ENCODE measurements at places on chromosomes 1 and 21.
A peak's percentile ranks its signal among the peaks of the same experiment; 100 is the strongest.

- no peak for DNase-seq
These were observed 125.8 kb downstream of the NTMT2 start for GRCh38 chr1:170271430-170272161.

DNA sequence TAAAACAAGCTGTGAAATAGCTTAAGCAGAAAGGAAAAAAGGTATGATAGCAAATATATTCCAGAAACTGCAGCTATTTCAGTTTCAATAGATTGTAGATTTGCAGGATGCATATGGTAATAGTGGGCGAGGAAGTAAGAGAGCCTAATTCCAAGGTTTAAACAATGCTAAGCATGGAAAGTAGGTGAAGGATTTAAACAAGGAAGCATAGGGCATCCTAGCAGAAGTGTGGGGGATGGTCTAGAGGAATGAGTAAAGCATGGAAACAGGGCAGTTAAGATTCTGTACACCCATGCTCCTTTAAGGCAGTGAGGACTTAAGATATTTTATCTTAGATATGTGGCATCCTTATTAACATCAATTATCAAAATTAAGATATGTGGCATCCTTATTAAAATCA is 2.6 kb downstream of the IVNS1ABP start:
- DNase-seq = no peak

DNA sequence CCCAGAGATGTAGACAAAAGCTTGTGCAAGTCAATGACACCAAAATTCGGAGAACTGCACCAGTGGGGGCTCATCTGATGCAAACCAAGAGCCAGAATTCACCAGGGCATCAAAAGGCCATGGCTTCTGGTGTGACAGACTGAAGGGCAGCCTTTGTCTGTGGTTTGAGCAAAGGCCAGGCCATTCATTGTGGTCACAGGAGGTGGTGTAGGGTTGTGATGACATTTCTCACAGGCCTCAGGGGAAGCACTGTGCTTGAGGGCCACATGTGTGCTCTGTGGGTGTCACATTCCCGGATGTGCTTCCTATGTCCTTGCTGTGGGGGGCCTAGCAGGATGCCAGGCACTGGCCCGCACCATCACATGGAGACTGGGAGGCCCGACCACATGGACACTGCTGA is 22.5 kb upstream of the KCNE1 start:
- DNase-seq = peak; percentile 46

GRCh38 chr1:151825204-151825603 is 6.4 kb downstream of the RORC start:
- no peak for DNase-seq

DNA sequence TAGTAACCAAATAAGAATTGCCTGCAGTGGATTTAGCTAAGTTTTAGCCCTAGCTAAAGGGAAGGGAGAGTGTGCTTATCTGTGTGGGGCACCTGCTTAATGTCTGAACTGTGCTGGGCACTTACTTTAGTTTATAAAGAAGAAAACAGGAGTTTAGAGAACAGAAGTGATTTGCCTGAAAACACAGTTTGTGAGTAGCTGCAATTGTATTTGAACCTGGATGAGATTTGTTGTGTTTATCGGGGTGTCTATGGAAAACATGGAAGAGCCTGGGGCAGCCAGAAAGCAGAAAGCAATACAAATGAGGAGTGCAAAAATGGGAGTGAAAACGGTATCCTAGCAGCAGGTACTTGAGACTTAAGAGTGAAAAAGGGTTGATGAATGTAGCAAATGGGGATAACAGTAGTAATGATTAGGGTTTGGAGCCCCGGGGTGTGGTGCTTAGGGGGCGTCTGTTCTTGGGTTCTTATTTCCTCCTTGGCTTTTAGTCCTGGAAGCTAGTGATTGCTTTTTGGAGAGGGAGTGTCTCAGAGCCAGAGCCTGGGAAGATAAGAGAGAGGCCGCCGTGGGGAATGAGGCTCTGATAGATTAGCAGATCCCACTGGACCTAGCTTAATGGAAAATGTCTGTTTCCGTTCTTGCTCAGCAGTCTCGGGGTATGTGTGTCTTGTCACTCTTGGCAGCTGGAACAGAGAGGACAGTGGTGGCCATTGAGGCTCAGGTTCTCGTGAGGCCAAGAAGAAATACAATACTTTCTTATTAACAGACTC is 5.6 kb downstream of the PRCC start:
- no peak for DNase-seq

DNA sequence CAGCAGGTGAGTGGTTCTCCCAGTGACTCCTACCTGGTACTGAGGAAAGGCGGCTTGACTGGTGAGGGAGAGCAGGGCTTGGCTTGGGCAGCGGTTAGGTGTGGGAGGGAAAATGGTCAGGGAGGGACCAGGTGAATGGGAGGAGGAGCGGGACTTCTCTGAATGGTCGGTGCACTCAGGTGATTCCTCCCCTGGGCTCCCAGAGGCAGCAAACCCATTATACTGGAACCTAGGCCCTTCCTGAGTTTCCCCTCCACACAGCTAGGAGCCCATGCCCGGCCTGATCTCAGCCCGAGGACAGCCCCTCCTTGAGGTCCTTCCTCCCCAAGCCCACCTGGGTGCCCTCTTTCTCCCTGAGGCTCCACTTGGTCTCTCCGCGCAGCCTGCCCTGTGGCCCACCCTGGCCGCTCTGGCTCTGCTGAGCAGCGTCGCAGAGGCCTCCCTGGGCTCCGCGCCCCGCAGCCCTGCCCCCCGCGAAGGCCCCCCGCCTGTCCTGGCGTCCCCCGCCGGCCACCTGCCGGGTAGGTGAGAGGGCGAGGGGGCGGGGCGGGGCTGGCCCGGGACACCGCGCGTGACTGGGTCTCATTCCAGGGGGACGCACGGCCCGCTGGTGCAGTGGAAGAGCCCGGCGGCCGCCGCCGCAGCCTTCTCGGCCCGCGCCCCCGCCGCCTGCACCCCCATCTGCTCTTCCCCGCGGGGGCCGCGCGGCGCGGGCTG is 2.3 kb downstream of the ARTN start:
- no peak for DNase-seq

- no peak for DNase-seq
These were observed 319.1 kb upstream of the SGIP1 start for GRCh38 chr1:66214901-66215300.

DNA sequence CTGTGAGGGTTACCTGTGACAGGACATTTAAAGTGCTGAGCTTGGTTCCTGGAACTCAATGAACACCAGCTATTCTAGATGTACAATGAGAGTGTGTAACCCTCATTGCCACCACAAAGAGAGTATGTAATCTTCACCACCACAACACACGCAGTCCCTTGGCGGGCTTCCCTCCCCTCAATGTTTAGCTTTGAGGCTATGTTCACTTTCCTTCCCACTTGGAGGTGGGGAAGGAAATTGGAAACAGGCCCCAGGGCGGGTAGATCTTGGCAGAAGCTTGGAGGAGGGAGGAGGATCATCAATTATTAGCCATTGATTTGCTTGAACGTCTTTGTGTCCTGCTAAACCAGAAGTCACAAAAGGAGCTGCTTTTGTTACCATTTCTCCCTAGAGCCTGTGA is 8.3 kb upstream of the COL16A1 start:
- peak; percentile 85 for DNase-seq

DNA sequence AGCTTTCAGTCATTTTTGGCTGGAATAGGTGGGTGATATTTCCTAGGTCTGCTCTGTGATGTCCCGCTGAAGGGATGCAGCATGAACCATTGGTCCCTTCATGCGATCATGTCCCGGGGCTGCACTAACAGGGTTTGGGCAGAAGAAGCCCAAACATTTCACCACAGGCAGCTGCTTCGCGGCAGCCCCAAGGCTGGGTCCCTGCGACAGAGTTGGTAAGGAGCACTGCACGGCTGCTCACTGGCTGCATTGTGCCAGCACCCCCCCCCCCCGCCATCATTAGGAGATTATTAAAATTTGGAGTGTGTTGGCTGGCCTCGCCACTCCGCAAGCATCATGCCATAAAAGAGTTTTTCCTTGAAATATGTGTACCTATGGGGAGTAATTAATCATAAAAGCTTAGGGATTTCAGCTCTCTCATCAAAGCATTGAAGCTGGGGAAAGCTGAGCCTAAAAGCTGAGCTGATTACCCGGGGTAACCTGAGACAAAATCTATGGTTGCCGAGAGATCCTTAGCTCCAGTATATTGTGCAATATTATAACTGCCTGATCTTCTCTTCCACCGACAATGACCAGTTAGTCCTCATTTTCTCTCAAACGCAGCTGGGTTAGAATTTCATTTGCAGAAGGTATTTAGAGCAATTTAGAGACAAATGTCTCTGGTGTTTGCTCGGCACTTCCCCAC is 62.5 kb downstream of the PEX14 start:
- no peak for DNase-seq

DNA sequence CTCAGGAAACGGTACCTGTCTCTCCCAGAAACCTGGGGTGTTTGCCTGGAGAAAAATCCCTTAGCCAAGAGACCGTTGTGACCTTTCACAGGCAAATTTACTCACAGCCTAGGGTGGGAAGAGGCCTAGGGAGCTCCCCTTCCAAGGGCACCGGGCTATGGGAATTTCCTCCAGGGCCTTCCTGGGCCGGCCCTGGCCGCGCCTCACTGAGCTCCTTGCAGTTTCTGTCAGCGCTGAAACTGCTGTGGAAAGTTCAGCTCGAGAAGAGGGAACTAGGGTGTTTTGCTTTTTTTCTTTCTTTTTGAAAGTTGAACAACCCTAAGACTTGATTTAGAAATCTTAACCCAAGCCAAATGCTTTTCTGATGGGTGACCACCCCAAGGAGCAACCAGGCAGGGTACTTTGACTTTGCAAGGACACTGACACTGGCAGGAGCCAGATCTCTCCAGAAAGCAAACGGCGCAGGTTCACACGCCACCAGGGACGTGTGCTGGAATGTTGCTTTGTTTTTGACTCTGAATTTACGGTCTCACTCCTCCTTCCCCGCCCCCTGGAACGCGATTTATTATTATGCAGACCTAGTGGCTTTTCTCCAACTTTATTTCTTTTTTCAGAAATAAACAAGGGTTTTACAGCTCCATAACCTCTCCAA is 229.6 kb upstream of the JUN start:
- peak; percentile 26 for DNase-seq

DNA sequence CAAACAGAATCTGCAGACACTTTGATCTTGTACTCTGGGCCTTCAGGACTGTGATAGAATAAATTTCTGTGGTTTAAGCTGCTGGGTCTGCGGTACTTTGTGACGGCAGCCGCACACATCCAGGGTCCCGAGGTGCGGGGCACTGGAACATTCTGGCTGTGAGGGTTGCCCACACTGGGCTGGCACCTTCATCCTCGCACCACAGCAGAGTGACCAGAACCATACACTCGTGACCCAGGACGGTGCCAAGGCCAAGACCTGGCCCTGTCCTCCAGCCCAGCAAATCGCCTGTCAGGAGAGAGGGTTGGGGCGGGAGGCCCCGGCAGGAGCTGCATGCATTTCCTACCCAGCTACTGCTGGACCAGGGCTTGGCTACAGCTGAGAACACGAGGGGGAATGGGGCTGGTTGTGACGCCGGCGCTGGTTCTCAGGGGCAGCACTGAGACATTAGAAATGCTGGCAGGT is 2.6 kb upstream of the FTCD start:
- no peak for DNase-seq

DNA sequence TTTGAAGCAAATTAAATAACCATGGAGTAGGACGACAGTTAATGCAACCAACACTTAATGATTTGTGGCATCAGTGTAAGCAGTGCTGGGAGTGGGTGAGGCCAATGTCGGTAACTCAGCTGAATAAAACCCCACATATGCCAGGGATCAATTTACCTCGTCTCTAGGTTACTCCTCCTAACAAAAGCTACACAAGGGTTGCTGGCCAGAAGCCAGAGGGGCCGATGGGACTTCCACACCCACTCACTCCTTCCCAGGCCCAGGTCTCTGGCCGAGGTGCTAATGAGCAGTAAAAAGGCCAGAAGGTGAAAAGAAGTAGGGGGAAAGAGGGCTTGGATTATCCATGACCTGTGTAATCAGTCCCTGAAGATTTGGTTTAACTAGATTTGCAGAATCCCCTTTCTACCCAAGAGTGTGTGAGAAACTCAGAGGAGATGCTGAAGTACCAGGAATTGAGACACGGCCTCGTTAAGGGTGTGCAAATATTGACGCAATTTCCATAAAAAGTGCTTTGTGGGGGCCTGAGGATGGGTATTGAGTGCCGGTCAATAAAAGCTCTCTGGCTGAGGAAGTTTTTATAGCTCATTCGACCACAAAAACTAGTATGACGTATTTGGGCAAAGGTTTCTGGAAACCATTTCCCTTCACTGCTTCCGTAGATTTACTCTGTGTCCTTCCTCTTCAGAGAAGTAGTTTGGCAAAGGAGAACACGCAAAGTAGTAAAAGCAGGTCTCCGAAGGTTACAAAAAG is 145.5 kb downstream of the TBX15 start:
- DNase-seq = no peak

DNA sequence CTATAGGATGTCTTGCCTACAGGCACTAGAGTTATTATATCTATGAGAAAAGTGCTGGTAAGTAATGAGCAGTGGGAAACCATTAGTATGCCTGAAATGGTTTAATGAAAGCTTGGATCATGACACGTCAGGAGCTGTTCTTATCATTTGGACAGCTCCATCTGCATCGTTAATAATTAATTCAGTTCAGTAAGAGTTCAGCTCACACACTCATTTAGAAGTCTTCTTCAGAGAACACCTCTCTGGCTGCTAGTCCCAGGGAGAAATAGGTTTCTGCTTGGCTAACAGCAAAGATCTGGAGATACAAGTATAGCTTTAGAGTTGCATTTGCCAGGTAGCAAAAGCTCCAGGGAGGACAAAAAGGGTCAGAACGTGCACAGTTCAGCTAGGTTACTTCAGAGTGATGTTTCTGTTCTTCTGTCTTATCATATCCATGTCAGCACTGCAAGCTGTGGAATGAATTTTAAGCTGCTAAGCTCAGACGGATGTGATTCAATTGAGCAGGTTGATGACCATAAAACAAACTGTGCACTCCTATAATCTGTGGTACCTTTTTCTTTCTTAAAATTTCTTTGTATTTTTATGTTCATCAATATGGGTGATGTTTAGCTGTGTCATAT is 173.6 kb downstream of the ADGRL2 start:
- DNase-seq = no peak

DNA sequence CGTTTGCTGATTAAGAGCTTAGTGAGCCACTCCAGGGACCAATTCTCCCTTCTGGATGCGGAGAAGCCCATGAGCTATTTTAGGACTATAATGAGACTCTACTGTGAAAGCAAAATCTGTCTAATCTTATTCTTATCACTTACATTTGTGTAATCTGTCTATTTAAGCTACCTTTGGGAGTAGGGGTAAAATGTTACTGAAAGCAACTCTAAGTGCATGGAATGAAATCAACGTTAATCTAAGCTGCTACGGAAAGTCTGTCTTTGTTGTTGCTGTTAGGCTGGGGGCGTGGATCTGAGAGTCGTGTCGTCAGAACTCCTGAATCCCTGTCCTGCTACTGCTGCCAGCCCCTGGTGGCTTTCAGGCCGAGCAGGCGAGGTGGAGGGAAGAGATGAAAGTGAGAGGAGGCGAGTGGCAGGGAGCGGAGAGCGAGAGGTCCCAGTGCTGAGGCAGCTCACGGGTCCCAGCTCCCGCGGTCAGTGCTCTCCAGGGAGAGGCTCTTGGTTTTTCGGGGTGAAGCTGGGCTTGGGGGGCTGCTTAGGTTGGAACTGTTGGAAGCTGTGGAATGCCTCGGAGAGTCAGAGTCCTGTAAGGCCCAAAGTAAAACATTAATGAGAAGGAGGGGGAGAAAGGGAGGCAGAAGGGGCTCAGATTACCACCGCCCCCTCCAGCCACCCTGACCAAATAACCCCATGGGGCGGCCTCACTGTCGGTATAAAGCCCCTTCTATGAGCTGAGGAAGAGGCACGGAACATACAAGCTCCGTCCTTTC is 53.9 kb downstream of the COQ8A start:
- no peak for DNase-seq
